ENCODE measurements at places on chromosomes 2 and 18.

DNA sequence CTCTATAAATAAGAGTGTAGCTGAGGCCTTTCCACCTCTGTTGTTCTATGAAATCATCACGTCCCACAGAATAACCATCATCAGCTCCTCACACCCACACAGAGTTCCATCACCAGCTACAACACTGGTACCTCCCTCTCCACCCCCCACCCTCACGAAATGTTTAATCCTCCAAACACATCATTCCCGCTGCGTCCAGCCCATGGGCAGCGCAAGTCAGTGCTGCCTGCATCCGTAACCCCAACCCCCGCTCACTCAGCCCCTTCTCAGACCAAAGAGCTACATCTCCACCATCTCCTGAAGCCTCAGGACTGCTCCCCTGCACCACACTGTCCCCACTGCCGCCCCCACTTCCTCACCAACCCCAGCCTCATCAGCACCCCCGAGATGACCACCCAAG lies 19.4 kb downstream of the DNMT3A start:
- peaks cover 26% of the 10 kb centered on the region for H3K4me1 ChIP-seq
- no peak overlapping the region for H3K4me3 ChIP-seq
- no peaks in the 10 kb centered on the region for H3K36me3 ChIP-seq
- no peak overlapping the region for H3K27ac ChIP-seq
- H3K27me3 ChIP-seq = no peaks in the 10 kb centered on the region
- no peak for DNase-seq

GRCh38 chr2:208573569-208573968 lies 167.0 kb downstream of the PTH2R start:
- no peaks in the 10 kb centered on the region for H3K36me3 ChIP-seq
- no peaks in the 10 kb centered on the region for H3K4me1 ChIP-seq
- H3K27me3 ChIP-seq = no peaks in the 10 kb centered on the region
- no peak for DNase-seq

DNA sequence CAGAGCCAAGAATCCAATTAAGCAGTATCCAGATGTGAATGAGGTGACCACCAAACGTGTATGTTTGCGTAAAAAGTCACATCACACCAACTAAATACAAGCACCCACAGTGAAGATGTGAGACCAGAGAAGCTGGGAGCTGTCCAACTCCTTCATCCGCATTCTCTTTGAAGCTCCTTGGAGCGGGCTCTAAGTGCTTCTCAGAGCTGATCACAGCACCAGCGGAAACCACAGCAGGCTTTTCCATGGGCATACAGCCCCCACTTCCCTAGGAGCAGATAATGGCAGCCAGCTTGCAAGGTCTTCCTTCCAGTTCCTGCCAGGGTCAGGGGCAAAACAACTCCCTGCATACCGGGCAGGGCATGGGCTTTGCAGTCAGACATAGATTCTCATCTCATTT lies 36.4 kb downstream of the REEP1 start:
- DNase-seq = peak; percentile 54
- no peaks in the 10 kb centered on the region for H3K36me3 ChIP-seq
- no peak overlapping the region for H3K4me3 ChIP-seq
- H3K27me3 ChIP-seq = no peaks in the 10 kb centered on the region
- no peak overlapping the region for H3K27ac ChIP-seq

DNA sequence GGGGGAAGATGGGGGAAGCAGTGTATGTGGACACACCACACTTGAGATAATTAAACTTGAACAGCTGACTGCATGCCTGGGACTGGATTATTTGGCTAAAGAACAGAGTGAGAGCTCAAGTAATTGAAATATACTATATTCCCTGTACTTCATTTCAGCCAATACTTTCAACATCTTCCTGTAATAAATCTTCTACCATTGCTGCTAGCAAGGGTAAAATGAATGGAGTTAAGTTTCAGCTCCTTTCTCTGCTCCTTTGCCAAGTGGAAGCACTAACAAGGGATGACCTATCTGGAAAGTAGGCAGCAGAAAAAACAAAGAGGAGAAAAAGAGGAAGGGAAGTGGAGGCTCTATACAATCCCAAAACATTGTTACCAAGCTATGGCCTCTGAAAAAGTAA lies 50.9 kb downstream of the MMADHC start:
- no peaks in the 10 kb centered on the region for H3K27me3 ChIP-seq
- H3K4me1 ChIP-seq = no peaks in the 10 kb centered on the region
